ENCODE measurements at places on chromosomes 3 and 15.

- peak; percentile 5 for DNase-seq
Observed at GRCh38 chr3:32901005-32901932, 50.2 kb upstream of the CCR4 start.

- DNase-seq = no peak
Observed at GRCh38 chr3:3334491-3334890, 155.0 kb upstream of the CRBN start.

- DNase-seq = no peak
Observed at GRCh38 chr15:96225642-96226259, 104.7 kb upstream of the NR2F2 start.

DNA sequence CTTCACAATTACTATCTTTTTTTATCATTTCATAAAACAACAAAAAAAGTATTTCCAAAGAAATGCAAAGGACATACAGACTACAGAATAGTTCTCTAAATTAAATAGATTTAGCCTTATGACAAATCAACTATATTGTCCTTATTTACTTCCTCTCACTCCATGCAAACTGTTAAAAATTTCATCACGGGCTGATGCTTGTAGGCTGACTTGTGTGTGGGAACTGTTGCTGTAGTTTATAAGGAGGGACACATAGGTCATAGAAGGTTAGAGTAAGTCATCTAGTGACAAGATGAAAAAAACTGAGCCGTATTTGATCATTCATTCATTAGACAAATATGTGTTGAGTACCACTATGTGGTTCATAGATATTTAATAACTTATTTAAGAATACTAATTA lies 232.5 kb upstream of the TBL1XR1 start:
- DNase-seq = no peak

DNA sequence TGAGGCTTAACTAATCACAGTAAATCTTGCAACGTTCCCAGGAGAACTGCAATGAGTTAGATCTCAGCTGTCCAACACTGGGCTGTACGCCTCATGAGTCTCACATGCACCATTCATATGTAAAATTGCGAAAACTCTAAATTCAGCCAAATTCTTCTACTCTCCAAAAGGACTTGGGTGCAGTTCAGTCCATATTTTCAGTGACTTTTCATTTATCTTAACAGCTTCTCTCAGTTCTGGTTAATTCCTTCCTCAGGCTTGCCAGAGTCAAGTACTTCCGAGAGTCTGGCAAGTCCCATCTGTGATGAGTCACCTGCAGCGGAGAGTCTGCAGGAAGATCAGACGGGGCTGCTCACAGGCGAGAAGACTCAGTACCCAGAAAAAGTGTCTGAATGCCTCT lies 11.5 kb downstream of the CCDC80 start:
- peak; percentile 92 for DNase-seq

GRCh38 chr3:114223143-114223542 lies 14.2 kb downstream of the ZNF80 start:
- DNase-seq = no peak

GRCh38 chr3:100600181-100601042 lies 9.0 kb upstream of the ADGRG7 start:
- peak; percentile 52 for DNase-seq

DNA sequence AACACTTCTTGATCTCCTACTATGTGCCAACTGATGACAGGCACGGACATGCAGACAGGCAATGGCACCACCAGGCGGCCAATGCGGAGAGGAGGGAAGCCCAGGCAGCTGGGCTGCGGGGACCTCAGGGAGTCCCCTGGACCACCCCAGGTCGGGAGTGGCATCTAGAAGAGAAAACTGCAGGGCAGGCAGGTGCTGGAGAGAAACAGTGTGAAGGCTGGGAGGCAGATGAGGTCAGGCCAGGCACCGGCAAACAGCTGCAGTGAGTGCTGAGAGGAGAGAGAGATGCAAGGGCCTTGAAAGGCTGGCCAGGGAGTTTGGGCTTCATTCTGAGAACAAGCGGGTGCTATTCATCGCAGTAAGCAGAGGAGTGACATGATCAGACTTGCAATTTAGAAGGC lies 29.1 kb downstream of the SLC6A1 start:
- no peak for DNase-seq

- no peak for DNase-seq
Observed at GRCh38 chr3:69108811-69109210, 13.6 kb downstream of the LMOD3 start.

DNA sequence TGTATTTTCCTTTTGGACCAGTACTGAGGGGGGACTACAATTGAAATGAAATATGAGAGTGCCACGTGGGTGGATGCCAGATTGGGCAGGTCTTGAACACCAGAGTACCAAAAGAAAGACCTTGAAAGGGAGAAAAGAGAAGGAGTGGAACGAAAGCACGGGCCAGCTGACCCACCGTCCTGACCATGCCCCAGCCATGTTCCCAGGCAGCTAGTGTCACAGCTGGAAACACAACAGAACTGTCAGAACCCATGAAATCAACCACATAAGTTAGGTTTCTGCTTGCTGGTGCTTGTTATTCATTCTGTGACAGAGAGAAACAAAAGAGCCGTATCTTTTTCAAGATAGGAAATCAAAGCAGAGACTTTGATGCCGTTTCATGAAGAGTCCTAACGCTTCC lies 268.8 kb downstream of the MEX3B start:
- DNase-seq = no peak

DNA sequence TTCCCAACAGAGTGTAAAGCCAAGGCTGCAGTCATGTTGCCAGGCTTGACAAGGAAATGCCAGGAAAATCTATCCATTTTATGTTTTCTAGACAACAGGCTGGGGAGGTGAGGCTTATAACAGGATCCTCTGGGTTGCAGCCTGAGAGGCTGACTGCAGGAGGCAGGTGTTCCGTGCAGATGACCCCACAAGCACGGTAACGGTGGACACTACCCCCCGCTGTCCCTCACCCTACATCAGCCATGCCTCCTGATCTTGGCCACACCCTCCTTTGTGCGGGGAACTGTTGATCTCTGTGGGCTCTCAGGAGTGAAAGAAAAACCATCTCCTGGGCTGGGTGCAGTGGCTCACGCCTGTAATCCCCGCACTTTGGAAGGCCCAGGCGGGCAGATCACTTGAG lies 68.0 kb upstream of the ADPGK start:
- DNase-seq = no peak
